ENCODE measurements at places on chromosomes 12 and 14.

DNA sequence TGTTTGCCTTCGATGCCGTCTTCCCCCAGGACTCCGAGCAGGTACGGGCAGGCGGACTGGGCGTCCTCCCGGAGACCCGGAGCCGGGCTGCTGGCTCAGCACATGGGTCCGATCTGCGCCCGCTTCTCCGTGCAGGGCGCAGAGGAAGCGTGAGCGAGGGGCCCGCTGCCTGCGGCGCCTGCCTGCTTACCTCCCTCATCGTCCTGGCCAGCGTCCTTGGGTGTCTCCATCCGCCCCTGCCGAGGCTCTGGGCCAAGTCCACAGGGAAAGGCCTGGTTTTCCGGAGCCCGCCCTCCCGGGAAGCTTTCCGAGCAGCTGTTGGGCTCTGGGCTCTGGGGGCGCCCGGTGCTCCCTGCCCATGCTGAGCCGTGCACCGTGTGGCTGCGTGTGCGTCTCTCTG lies 33.5 kb downstream of the KIF26A start:
- no peak for DNase-seq

DNA sequence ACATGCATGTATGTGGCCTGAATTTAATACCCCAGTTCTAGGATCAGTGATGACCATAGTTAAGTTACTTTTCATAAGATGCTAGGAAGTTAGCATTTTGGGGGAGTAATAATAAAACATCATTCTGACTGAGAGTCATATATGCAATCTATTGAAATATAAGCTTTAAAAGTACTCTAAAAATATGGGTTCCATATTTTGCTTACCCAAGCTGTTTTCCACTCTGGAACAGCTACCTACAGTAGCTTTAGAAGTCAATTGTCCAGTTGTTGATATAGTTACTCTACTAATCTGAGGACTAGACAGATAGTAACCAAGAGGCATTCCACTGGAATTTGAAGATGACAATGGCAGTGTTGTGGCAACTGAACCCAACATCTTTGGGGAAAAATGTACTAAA lies 4.0 kb downstream of the LMNTD1 start:
- DNase-seq: no peak

- DNase-seq: peak; percentile 33
Observed at GRCh38 chr12:53381731-53382630, 2.0 kb downstream of the SP1 start.

- DNase-seq: no peak
Observed at GRCh38 chr12:10634427-10634826, 21.0 kb upstream of the MAGOHB start.

DNA sequence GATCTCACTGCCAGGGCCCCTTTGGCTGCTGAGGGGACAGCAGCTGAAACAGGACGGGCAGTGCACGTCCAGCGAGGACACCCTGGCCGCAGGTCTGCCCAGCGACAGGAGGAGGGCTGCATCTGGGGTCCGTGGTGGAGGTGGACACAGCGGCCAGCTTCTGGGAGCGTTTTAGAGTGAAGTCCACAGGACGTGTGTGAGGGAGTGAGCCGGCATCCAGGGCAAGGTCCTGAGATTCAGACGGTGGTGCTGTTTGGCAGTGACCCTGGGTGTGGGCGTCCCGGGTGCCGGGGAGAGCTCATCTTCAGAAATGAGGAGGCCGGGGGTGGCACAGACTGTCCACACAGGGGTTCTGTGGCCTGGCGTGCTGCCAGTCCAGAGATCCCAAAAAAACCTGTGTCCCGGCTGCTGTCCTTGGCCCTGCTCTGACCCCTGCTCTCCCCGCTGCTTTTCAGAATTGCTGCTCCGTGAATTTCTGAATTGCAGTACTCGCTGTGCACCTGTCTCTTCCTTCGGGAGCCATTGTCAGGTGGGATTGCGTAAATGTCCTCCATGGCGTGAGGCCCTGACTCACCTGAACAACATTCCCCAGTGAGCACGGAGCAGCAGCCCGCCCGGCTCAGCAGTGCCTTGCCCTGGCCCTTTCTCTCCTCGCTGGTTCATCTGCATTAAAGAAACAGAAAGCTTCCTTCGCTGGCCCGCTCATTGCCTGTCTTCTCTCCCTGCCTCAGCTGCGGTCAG lies 183.5 kb upstream of the C14orf180 start:
- no peak for DNase-seq

- no peak for DNase-seq
Observed at GRCh38 chr12:8475508-8476203, 19.9 kb downstream of the CLEC6A start.

GRCh38 chr12:131163189-131163738 lies 209.6 kb downstream of the ADGRD1 start:
- DNase-seq: no peak

- no peak for DNase-seq
Observed at GRCh38 chr14:30020271-30020670, 92.6 kb upstream of the PRKD1 start.

- DNase-seq: no peak
Observed at GRCh38 chr12:48822139-48822538, 3.8 kb downstream of the CACNB3 start.

DNA sequence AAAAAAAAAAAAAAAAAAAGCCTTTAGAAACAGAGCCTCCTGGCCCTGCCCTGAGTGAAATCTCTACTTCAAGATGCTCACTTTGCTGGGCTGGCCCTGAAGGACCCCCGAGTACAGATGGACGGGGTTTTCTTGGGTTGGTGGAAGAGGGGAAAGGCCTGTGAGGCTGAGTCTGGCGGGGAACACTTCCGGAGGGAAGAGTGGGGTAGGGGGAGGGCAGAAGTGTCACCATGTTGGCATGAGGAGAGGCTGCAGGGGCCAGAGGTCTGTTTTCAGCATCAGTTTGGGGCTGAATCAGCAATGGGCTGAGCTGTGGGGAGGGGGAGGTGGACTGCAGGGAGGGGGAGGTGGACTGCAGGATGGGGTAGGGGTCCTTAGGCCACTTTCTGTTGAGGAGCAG lies 15.3 kb downstream of the RFLNA start:
- no peak for DNase-seq

DNA sequence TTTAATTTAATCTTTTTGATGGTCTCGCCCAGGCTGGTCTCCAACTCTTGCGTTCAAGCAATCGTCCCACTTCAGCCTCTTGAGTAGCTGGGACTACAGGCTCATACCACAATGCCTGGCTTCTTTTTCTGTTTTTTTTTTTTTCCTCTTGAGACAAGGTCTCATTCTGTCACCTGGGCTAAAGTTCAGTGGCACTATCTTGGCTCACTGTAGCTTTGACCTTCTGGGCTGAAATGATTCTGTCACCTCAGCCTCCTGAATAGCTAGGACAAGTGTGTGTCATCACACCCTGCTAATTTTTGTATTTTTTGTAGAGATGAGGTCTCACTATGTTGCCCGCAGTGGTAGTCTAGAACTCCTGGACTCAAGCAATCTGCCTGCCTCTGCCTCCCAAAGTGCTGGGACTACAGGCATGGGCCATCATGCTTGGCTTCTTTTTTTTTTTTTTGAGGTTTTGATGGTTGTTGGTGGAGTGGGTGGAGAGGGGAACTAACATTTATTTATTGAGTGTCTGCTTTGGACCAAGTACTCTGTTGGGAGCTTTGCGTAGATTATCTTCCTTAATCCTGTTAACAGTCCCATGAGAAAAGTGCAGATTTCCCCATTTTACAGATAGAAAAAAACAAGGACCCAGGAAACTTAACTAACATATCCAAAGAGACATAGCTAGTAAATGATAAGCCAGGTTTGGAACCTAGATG lies 102.0 kb downstream of the DIP2B start:
- DNase-seq: no peak

DNA sequence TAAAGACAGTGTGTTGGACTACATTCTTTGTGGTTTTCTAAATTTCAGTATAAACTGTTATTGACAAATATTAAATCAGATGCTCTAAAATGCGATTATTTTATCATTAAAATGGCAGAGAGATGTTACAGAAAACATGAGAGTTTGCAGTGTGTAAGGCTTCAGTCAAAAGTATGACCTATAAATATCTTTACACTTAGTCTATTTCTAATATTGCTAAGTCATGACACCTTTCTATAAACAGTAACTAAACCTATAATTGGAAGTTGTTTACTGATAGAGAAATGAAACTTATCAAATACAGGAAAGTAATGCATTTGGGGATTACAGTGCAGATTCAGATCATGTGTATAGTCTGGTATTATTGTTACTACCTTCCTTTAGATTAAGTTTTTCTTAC lies 68.9 kb upstream of the YARS2 start:
- no peak for DNase-seq

DNA sequence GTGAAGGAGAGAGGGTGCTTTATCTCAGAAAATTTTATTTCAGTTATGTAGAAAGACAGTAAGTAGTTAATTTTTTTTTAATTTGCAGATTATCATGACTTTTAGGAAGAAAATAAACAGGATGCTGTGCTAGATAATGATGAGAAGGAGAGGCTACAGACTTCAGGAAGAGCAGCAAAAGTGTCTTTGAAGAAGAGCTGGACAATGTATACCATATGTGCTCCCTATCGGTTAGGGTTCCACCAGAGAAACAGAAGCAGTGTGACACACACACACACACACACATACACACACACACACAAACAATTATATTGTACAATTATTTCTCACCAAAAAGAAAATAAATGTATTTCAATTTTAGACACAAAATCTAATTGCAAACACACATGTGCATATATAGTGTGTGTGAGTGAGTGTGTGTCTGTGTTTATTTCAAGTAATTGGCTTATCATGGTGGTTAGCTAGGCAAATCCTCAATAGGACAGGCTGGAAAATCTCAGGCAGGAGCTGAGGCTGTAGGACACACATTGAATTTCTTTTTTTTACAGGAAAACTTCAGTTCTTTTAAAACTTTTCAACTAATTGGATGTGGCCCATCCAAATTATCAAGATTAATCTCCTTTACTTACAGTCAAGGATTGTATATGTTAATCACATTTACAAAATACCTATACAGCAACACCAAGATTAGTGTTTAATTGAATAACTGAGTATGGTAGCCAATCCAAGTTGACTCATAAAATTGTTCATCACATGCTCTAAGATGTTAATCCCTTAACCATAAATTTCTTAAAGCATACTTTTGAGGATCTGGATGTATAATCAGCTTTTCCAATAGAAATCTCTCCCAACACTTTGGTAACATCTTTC lies 235.8 kb upstream of the DCN start:
- DNase-seq: no peak

DNA sequence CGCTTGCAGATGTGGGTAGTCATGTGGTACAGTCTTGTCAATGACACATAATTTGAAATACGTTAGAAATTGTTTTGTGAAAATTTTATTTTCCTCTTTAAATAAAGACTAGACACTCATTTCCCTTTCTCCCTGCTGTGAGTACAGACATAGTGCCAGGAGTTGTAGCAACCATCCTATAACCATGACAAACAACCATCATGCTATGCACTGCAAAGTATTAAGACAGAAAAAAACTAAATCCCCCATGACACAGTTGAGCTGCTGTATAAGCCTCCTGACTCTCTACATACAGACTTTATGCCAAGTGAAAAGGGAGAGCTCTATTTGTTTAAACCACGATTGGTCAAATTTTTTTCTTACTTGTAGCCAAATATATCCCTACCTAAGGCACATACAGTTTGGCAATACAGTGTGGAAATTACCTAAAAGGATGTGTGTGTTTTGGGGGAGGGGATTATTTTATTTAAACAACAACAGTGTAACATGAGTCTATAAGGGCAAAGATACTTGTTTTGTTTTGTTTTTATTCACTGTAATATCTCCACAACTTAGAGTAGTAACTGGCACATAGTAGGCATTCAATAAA lies 45.0 kb upstream of the KRR1 start:
- no peak for DNase-seq

- no peak for DNase-seq
Observed at GRCh38 chr14:75969891-75970290, 11.9 kb downstream of the TGFB3 start.

DNA sequence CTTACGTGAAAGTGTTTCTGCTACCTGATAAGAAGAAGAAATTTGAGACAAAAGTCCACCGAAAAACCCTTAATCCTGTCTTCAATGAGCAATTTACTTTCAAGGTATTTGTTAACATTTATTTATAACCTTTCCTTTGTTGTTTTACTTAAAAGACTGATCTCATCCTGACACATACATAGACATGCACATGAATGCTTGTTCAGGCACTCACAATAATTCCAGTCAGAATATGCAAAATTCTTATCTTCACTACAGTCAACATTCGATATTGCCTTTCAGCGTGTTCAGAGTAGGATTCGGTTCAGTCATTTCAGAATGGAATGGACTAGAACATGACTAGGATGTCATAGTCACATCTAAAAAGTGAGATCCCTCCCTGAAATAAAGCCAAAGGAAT lies 394.6 kb downstream of the PAWR start:
- DNase-seq: no peak

DNA sequence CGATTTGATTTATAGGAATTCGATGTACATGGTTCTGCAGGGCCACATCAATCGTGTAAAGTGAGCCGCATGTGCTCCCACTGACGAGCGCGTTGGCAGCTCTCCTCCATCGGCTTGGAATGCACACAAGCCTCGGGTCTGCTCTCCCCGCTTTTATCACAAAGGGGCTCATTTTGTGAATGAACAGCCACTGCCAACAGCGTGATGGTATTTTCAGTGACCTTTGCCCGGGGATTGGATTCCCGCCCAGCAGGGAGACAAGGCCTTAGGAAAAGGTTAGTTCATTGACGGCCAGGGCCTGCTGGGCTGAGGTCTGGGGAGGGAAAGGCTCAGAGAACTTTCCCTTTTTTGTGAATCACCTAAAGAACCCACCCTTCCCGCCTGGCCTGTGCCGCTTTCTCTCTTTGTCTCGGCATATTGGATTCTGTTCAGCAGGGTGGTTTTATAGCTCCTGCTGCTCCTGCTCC lies 232.1 kb downstream of the MSRB3 start:
- no peak for DNase-seq

DNA sequence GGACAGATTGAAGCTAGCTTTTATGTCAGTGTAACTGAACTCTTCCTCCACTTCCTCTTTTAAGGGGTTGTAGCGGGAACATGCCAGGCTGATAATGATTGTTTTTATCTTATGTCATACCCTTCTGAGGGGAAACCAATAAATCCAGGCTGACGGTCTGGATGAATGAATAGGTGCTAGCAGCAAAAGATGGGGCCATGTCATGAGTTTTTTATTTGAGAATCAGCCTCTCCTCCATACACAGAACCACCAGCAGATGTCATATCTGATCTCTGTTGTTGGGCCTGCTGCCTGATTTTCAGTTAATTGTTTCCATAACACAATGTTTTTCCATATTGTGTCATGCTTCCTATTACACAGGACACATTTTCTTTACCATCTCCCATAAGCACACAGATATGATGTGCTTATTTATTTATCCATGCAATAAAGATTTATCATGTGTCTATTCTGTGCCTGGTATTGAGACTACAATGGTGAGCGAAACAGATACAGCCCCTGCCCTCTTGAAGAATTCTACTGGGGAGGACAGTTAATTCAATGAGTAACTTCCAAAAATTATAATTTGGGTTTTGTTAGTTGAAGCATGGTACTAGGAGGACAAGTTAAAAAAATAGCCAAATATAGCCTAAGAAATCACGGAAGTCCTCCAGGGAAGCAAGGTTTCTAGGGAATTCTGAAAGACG lies 33.6 kb upstream of the CRY1 start:
- DNase-seq: no peak

Measured in stimulated activated CD4-positive, alpha-beta T cell treated with anti-CD3 and anti-CD28 coated beads, Interleukin-4, amount 100 ng/mL, for 24 hours (primary cell).